ENCODE measurements at places on chromosomes 12 and 14. TPM values are rescaled to one million over a fixed set of nuclear protein-coding genes. Genes with fewer than 3 reads are reported as not detected.

GRCh38 chr14:57031474-57031873 lies 221.2 kb upstream of the OTX2 start:
- DNase-seq = no peak

DNA sequence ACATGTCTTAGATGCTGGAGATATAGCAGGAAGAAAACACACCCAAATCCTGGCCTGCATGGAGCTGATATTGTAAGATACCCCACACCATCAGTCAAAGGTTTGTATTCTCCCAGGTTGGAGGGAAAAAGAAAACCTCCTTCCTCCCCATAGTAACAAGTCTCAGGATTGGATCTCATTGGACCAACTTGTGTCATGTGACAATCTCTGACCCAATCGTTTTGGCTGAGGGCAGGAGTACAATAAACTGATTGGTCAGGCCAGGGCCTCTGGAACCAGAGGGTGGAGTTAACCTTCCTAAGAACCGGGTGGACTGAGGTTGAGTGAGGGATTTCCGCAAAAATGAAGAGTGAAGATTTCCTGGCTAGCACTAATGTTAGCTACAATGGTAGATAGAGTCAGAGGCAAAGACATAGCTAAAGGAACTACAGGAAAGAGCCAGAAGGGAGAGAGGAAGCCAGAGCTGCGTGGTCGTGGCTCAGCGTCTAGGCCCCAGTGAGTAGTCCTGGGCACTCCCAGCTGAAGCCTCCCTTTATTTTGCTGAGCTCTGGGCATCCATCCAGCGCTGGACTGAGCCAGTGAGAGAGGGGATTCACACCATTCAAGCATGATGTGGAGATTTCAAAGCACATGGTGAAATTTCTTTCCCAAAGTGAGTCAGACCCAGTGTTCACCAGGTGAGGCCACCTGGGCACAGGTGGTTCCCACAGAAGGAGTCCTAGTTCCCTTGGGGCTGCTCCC lies 219.9 kb downstream of the AACS start:
- no peak for DNase-seq

- DNase-seq = no peak
These were observed 11.3 kb upstream of the SNAPC1 start for GRCh38 chr14:61750708-61751474.

DNA sequence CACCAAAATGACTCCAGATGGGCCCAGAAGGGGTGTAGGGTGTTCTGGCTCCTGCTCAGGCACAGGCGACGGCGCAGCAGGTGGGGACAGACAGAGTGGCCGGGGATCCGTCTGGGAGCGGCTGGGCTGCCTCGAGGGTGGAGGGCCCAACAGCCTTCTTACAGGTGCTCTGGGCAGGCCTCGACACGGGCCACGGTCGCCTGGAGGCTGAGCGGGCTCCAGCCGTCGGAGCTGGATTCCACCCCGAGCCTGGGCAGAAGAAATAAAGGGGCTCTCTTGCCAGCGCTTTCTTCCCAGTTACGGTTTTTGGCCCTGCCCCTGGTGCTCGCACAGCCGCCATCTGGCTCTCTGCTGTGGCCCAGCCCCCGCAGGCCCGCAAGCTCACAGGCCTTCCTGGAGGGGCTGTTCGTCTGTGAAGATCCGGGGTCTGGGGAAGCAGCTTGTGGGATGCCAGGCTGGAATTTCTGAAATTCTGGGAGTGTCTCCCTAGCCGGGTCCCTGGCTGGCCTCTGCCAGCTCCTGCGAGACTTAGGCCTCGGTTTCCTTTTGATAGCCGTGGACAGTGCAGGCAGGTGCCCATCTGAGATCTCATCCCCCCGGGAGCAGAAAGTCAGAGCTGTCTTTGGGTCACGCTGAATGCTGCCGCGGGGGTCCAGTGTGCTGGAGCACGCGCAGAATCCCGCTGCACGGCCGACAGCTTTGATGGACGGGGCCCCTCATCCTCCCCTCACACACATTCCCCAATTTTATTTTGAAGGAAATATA lies 122.7 kb downstream of the PAPOLA start:
- DNase-seq = no peak

DNA sequence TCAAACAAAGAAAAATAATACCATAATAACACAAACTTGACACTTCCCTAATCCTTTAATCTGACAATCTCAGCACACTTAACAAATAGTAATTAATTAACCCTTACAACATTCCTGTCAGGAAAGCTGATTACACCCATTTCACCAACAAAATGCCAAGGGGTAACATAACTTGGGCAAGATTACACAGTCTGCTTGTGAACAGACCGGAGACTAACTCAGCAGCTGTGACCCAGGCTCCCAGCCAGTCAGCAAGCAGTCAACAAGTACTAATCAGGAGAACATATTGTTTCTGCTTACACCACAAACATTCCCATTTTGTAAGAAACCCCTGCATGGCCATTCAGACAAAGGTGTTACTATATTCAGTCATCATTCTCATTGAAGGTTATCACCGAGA lies 592.5 kb upstream of the FLRT2 start:
- DNase-seq = no peak

BAZ2A gene
- total RNA-seq = 131 TPM

Measured in Panc1 (cell line).